ENCODE measurements at places on chromosomes 4 and X.

DNA sequence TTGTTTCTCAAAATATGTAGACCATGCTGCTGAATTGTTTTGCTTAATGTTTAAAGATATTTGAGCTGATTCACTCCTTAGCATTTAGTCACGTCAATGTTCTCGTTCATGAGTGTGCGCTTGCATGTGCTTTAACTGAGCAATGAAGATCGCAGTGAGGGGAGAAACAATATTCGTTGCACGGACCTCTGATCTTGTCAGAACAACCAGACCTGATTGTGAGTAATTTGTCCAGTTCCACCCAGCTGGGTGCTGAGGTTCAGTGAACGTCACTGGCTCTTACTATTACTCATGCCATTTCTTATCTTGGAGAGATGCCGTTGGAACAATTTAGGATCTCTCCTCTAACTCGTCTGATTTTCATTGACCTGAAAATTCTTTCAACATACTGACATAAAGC lies 15.0 kb upstream of the PRKX start:
- no peak for DNase-seq

DNA sequence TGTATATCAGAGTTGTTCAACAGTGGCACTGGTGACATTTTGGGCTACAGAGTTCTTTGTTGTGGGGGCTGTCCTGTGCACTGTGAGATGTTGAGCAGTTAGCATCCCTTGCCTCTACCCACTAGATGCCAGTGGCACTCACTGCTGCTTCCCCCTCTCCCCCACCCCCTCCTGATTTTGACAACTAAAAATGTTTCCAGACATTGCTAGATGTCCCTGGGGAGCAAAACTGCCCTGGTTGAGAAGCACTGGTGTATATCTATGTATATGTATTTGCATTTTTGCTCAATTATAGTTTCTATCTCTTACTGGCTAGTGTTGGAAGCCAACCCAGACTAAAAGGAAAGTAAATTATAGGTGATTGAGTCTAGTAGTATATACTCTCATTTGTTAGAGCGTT lies 2.4 kb downstream of the TMEM131L start:
- DNase-seq, result no peak

DNA sequence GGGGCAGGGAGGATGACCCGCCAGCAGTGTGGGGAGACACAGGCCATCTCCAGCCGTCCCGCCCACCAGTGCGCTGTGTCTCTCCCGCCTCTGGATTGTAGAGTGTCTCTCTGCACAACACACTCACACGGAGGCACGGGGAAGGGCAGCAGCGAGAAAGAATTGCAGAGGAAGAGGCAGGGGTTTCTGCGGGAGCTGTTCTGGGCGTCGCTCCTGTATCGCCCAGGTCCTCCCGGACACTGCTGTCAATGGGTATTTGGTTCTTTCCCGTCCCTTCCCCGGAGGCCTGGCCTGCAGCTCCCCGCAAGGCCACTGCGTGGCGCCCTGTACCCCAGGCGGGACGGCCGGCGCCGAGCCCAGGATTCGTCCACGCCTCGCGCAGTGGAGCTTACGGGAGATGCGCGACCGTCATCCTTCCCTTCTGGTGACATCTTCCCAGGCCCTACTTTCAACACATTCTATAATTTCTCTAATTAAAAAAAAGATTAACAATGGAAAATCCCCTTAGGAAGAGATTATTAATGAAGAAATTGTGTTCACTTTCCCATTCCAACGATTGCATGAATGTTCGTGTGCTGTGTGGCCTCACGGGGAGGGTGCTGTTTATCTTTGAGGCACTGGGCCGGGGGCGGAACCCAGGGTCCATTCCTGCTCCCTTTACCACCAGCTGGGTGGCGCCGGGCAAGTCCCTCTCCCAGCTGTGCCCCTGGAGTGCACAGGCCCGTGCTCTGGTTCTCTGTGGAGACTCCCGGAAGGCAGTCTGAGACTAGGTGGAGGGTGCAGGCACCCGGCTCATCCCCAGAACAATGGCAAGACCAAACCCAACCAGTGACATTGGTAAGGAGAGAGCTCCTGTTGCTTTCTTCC lies 95.7 kb downstream of the CPZ start:
- DNase-seq, result no peak

DNA sequence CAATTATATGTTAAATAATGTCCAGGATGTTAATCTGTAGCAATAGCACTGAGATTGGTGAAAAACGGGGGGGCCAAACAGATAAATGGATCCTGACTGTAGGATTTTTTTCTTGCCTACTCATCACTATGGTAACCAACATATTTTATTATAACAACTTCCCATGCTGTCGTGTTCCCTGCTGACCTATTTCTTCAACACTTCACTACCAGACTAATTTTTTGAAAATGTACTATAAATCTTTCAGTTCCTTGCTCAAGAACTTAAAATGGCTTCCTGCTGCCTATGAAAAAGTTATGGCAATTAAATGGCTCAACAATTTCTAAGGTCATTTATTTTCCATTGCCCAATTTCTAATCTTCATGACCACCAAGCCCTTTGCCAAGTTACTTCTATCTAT lies 38.9 kb upstream of the CFAP47 start:
- DNase-seq, result no peak

All from DMS79 (cell line).